ENCODE measurements at places on chromosomes 5 and 9. TPM values are rescaled to one million over a fixed set of nuclear protein-coding genes. Genes with fewer than 3 reads are reported as not detected.

Gene ZNF300
- 7.2 TPM for total RNA-seq

Gene NDUFS4
- total RNA-seq = 78.8 TPM

Gene WDR38
- not detected for total RNA-seq

Gene PCDHGA8
- 0.26 TPM for total RNA-seq

Gene MYO10
- 21.5 TPM for total RNA-seq

Gene HSPB3
- 13.3 TPM for total RNA-seq

Gene NMRK1
- total RNA-seq = 31.6 TPM

Gene ANKRD55
- not detected for total RNA-seq

Gene AMBP
- total RNA-seq = not detected

Gene ASTN2
- total RNA-seq = 10.9 TPM

Gene SYNPO
- total RNA-seq = 1.9 TPM

Gene UGT3A2
- total RNA-seq = not detected

Gene FAM81B
- not detected for total RNA-seq

Gene MAN2A1
- 129 TPM for total RNA-seq

Gene IFNE
- total RNA-seq = 0.75 TPM

Gene PCDHB9
- 3.1 TPM for total RNA-seq

Gene AHRR
- 43.2 TPM for total RNA-seq

Gene MUSK
- total RNA-seq = 71.1 TPM

Gene PRDM9
- not detected for total RNA-seq

Gene PCDHGA1
- total RNA-seq = 7.1 TPM

Gene TMEM215
- total RNA-seq = not detected

Gene TJP2
- total RNA-seq = 25.7 TPM

Gene PKN3
- total RNA-seq = 4.4 TPM

Gene PPIP5K2
- total RNA-seq = 49.2 TPM

Gene IL33
- 0.11 TPM for total RNA-seq

Gene JAK2
- total RNA-seq = 9.6 TPM

Gene GABRA6
- total RNA-seq = not detected

Gene IQGAP2
- total RNA-seq = 0.17 TPM

Gene OTP
- total RNA-seq = not detected

Gene CTXN3
- not detected for total RNA-seq

Gene HTR1A
- not detected for total RNA-seq

Gene FSTL4
- total RNA-seq = 0.26 TPM

Gene CARD9
- total RNA-seq = 0.86 TPM

Gene NOXA1
- total RNA-seq = 0.17 TPM

Gene ABLIM3
- 75.5 TPM for total RNA-seq

Gene NRARP
- total RNA-seq = not detected

Gene RAB3C
- total RNA-seq = not detected

Gene PIK3R1
- 11.0 TPM for total RNA-seq

Gene SLC27A4
- total RNA-seq = 37.5 TPM

Gene SPATA6L
- total RNA-seq = 0.19 TPM

Gene RAD23B
- total RNA-seq = 120 TPM

Gene SH3RF2
- total RNA-seq = 1.2 TPM

Gene CAVIN4
- 5.2 TPM for total RNA-seq

Gene CRB2
- total RNA-seq = not detected

Gene PTGDS
- 2.0 TPM for total RNA-seq

Gene SPAG8
- total RNA-seq = 1.4 TPM

Gene ECPAS
- 47.6 TPM for total RNA-seq

Gene EPB41L4B
- total RNA-seq = 2.4 TPM

Measured in LHCN-M2 (cell line).